ENCODE measurements at places on chromosomes 4 and X.

DNA sequence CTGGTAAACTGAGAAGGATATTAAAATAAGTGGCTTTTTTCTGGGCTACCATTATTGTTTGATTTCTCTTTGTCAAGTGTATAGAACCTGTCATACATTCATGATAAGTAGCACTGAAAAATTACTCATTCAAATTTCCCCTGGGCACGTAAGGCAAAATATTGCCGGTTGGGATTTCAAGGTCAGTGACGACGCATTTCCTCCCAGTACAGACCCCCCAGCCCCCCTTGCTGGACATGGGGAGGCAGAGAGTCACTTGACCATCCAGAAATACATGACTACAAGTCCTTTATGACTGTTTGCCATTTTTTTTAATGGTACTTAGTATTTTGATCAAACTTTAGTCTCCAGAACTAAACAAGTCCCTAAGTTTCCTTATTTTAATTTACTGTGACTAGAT, 6.8 kb upstream of the MND1 start:
- no peak for DNase-seq

- DNase-seq = no peak
Measured at GRCh38 chr4:111921714-111922113, 223.5 kb upstream of the FAM241A start.

DNA sequence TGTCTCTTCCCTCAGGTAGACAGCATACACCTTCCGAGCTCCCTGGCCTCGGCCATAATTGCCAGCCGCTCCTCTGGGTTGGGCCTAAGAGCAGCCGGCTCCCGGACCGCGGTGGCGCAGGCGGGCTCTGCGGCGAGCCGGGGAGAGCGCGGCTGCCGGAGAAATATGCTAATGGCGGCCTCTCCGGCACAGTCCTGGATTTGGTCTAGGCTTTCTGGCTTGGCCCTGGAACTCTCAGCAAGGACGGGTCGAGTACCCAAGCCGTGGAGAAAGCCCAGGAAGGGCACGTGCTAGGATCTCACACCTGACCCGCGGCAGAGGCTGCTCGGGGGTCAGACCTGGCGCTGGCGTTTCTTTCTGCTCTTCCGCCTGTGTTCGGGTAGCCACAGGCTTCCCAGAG, 18.6 kb upstream of the ZIC3 start:
- DNase-seq = no peak

DNA sequence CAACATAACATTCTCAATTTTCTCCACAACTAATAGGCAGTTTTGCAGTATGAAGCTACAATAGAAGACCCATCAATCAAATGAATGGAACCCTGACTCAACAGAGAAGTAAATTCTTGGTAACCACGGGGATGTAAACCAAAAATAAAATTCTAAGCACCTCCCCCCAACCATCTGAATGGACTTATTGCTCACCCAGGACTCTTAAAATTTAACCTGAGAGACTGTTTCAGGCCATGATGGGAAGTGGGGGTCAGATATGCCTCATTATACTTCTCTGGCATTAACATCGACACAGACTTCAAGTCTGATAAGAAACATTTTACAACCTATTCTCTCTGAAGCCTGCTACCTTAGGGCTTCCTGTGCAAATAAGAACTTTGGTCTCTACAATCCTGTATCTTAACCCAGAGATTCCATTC, 620.9 kb downstream of the TLL1 start:
- no peak for DNase-seq

Data from AG08395 (cell line).